ENCODE measurements at places on chromosomes 2 and 18.

- no peak for DNase-seq
Measured at GRCh38 chr2:85771486-85771885, 17.7 kb downstream of the ATOH8 start.

GRCh38 chr2:86336675-86337243 lies 667 bp downstream of the REEP1 start:
- DNase-seq: no peak

- no peak for DNase-seq
Measured at GRCh38 chr2:97840198-97840597, 126.8 kb downstream of the ZAP70 start.

DNA sequence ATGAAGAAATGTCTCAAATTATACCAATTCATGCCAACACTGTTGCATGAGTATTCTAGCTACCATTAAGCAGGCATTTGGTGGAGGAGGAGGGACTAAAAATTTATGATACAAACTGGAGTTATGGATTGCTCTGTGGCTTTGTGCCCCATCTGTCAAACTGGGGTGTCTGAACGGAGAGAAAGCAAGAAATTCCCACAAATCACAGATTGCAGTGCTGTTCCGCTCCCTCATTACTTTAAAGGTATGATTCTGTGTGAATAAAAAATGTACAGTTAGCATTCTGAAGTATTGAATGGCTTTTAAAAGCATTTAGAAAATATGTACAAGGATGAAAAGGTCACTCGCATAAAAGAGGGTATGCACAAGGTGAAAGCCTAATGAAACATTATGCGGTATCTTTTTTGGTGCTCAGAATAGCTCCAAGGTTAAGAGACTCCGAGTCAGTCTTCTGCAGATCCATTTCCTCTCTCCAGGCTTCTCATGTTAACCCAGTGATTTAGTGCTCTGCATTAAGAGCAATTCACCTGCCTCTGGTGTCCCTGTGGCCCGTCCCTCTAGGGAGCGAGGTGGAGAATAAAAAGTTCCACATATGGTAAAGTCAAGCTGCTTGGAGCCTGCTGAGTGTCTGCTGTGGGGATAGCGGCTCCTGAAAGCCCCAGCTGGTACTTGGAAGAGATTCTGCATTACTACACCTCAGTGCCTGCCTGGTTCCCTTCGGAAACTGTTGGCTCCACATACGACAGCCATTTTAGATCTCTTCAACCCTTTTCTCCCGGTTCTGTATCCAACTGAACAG lies 184.2 kb downstream of the ZNF521 start:
- no peak for DNase-seq

- DNase-seq: no peak
Measured at GRCh38 chr2:171655586-171655985, 31.7 kb upstream of the DYNC1I2 start.

DNA sequence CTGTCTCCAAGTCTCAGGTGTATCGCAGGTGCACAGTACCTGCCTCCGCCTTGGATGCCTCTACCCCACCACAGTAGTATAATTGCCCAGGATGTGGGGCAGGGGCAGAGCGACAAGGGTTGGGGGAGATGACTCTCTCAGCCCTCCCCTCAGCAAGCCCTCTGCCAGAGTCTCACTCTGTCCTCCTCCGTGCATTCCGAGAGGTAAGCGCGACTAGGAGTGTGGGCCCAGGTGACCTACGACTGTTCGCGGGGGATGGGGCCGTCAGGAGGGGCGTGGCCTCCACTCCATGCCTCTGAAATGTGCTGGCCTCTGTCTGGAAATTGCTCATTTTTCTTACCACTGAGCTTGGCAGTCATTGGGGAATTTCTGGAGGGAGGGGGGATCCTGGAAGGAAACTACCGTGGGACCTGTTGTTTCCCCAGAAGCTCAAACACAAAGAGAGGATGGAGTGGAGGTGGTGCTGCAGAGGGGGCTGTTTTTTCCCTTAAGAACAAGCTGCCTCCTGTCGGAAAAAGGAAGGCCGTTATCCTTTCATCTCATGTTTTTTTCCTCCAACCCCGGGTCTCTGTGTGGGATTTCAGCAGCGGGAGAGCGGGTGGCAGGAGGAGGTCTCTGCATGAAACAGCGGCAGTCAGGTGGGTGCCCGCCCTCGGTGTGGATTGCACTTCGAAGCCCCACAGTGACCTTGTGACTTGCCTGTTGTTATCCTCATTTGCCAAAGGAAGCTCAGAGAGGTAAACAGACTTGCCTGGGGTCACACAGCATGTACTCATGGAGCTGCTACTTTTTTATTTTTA lies 13.0 kb upstream of the RALB start:
- no peak for DNase-seq

GRCh38 chr18:41320100-41320499 lies 634.9 kb upstream of the PIK3C3 start:
- no peak for DNase-seq

GRCh38 chr2:86305915-86306254 lies 31.5 kb downstream of the REEP1 start:
- no peak for DNase-seq

GRCh38 chr2:161116509-161116908 lies 43.7 kb upstream of the TANK start:
- no peak for DNase-seq

DNA sequence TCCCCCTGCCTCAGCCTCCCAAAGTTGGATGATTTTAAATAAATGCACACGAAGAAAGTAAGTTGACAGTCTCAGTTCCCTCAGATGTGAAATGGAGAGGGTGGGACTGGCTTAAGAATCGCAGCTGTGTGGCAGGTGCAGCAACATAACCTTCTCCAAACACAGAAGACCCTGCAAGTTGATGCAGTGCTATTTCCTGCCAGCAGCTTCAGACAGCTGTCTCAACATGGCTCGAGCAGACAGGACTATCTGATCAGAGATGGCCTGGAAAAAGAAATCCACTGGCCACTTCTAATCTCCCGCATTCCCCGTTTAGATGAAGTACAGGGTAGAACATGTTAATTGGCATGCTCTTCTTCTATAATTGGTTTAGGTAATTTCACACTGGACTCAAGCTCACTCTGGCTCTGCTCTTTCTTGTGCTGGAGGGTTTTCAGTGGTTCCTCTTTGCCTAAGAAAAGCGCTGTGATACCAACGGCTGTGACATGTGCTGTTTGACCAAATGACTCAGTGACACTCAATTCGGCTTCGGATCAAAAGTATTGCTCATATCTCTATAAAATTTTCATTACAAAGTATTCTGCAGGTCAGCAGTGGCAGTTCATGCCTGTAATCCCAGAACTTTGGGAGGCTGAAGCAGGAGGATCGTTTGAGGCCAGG lies 40.2 kb downstream of the MYOM1 start:
- DNase-seq: no peak

GRCh38 chr2:41207578-41207977 lies 755.7 kb upstream of the SLC8A1 start:
- DNase-seq: no peak

DNA sequence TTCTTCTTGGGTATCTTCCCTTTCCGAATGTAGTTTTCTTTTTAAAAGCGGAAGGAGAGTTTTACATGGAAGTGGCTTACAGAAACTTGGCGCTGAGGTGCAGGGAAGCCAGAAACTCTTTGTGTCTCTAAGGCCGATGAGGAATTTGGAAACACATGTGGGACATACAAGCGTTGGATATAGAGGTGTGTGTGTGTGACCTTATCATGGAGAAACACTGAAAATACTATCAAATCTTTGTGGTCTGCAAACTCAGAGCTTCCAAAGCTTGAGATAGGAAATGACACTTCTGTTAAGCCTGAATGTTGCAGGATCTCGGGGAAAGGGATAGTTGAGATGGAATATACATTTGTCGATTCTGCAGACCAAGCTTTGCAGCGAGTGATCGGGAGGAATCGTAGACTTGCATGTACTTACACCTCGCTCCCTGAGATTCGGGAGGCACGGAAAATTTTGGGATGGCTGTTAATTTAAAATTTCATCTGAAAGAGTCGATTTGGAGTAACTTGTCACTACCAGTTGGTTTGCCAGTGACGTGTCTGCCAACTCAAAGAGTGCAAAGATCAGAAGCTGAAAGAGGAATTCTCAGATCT lies 1.0 kb downstream of the NAB1 start:
- no peak for DNase-seq

DNA sequence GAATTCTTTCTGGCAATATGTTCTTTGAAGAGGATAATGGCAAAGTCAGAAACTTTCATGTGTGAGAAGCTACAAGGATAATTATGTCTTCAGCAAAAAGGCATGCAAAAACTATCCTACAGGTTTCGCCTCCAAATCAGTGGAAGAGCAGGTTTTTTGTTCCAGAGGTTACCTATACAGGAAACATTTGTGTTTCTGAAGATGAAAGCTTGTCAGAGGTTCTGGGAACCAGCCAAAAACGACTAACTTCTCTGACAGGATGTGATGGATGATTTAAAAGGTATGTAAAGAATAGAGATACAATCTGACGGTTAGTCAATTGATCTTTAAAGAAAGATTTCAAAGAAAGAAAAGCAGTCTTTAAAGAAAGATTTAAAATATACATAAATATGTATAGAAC lies 37.6 kb downstream of the RND3 start:
- DNase-seq: no peak

DNA sequence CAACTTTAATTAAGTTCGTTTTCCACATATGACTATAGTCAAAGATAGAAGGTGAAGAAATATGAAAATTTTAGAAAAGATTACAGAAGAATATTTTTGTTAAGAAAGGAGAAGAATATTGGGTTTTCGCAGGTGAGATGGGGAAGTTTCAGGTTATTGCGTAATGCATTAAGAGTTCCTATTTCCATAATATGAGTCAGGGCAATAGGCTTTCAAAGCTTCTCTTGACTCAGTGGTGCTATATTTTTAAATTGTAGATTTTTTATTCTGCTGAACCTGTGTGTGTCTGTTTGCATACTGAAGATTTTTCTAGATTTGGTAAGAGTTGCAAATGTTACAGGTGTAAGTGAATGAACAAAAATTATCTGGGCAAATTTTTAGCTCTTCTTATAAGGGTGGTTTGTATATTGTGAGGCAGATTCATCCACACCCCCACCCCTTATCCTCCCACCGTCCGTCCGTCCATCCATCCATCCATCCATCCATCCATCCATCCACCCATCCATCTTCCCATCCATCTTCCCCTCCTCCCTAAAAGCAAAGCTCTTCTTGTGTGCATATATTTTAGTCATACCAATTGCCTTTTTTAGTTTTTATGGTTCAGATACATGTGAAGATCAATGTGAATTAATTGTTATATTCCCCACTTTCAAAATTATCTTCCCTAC lies 69.6 kb downstream of the MYO1B start:
- DNase-seq: no peak

DNA sequence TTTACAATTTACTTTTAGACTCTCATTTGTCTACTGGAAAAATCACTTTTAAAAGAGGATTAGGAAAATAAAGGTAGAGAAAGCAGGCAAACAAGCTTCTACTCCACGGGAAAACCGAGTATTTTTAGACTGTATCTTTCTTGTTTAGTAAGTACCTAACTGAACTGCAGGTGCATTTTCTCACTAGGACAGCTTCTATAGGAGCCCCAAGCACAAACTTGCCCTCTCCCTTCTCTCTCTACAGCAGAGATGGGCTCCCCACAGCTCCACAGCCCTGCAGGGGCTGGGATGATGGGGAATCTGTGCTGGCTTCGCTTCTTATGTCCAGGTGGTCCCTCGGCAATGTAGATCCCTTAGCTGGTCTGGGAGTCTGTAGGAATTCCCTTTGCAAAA lies 16.2 kb downstream of the PSTPIP2 start:
- DNase-seq: no peak

DNA sequence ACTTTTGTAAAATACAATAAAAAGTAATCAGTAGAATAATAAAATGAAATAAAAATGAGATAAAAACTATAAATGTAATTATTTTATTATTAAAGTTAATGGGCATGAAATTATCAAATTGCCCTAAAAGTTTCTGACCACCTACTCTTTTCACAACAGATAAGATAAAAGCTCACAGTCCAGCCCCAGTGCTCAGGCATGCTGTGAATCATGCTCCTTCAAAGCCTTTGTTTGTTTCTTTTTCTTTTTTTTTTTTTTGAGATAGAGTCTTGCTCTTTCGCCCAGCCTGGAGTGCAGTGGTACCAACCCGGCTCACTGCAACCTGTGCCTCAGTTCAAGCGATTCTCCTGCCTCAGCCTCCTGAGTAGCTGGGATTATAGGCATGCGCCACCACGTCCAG lies 181.7 kb downstream of the ANKRD44 start:
- DNase-seq: no peak

- peak; percentile 77 for DNase-seq
Measured at GRCh38 chr2:12750166-12750905, 33.6 kb downstream of the TRIB2 start.

- no peak for DNase-seq
Measured at GRCh38 chr2:26196683-26197418, 24.0 kb downstream of the GAREM2 start.

DNA sequence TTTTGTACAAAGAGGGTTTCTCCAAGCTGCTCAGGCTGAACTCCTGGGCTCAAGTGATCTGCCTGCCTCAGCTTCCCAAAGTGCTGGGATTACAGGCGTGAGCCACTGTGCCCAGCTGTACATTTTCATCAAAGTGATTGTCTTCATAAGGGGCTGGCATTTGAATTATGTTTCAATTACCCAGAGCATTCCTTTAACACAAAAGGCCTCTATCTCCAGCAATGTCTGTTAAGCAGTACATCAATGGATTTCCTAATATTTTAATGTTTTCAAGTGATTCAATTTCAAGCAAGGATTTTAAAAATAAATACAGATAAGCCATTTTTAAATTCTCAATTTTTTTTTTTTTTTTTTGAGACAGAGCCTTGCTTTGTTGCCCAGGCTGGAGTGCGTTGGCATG lies 50.9 kb upstream of the AP1S3 start:
- DNase-seq: no peak

DNA sequence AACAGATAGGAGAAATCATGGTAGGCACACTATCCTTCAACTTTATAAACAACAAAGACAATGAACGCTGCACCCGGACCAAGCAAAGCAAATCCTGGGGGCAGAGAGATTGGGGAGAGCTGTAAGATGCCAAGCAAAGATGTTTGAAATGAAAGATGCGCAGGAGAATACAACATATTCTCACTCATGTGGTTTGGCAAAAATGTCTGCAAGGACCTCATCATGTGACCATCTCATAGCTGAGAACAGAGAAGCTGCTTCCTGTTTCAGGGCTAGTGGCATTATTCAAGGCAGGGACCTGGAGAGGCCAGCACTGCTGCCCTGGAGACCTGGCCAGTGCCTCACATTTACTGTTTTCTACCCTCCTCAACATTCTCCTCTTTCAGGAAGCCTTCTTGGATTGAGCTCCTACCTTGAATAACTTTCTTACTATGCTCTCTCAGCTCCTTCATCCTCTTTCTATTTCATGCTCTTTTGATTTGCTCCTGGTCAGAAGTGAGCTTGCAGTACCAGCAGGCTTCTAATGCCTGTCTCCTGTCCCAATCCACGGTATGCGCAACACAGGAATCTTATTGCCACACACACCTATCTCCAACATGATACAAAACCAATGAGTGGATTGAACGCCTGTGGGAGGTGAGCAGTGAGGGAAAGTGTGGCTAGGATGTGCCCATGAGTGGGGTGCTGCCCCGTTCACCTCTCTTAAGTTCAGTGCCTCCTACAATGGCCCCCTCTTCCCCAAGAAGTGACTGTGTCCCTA lies 133.0 kb downstream of the CELF4 start:
- no peak for DNase-seq

GRCh38 chr2:175852879-175853615 lies 149.0 kb downstream of the LNPK start:
- DNase-seq: no peak

- DNase-seq: no peak
Measured at GRCh38 chr2:54803783-54804751, 80.6 kb downstream of the EML6 start.

All from CMK (cell line).